ENCODE measurements at places on chromosomes 7 and 10. TPM values are rescaled to one million over a fixed set of nuclear protein-coding genes. Genes with fewer than 3 reads are reported as not detected.

DNA sequence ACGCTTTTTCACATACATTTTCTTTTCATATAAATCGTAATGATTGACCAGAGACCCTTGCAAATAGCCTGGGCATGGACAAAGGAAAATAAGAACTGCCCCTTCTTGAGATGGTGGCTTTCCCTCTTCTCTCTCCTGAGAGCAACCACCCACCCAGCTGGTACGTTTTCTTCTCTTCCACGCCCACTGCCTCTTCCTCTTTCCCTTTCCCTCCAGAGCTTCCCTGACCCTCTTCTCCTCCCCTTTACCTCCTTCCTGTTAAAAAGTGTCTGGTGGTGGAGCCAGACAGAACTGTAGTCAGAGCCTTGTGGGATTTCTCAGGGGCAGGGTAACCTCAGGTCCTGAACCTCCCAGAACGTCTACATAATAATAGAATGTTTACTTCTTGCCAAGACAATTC lies 23.2 kb downstream of the GPR141 start:
- no peak for DNase-seq

- no peak for DNase-seq
These were observed 66.9 kb downstream of the CDHR3 start for GRCh38 chr7:106029941-106030340.

- DNase-seq, result no peak
These were observed 12.3 kb upstream of the ASCC1 start for GRCh38 chr10:72228318-72228751.

- no peak for DNase-seq
These were observed 130.4 kb upstream of the GHITM start for GRCh38 chr10:84008878-84009277.

DNA sequence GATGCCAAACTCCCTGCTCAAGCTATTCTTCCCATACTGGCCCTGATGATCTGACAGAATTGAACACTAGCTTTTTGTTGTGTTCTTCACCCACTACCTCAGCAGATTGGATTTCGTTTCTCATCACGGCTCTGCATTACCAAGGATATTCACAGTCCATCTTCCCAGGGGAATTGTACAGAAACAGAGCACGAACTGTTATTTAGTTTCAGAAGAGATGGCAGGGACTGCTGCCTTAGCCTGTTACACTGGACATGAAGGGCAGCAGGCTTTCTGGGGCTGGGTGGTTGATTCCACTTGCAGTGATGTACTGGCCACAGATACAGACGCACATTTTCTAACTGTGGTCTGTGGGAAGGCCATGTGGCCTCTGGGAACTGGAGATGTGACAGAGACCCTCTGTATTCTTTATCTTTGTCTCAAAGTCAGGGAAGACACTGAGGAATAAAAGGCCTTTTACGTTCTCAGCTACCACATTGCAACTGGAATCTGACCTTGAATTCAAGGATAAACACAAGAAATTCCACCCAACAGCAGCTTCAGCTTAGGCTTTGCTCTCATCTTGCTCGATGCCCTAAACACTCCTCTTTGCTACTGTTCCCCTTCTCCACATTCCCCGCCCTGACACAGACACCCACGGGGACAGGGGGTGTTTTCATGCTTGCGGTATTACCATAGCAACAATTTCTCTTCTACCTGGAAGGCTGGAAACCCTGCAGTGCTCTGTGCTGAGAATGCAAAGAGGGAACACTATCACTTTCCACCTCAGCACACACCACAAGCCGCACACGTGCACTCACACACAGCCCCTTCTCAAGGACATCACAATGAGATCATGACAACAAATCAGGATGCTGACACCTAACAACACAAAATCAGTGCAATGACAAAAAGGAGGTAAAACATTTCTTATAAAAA lies 81.7 kb downstream of the RNF216 start:
- peak; percentile 43 for DNase-seq

DNA sequence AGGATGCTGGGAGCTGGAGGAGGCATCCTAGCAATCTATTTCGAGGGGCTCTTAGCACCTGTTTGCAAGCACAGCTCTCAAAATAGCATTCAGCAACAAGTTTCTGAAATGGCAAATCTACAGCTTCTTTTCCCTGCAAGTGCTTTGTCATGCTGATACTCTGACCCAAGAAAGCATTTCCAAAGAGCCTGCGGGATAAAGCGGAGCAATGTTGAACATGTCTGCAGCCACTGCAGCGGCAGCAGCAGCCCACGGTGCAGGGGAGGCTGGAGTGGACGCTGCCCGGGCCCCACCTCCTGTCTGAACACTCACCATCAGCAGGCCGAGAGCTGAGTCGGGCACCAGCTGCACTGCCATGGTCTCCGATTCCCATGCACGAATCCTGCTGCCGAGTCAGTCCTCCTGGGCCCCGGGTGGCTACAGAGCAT lies 964 bp downstream of the FRMD4A start:
- no peak for DNase-seq

DNA sequence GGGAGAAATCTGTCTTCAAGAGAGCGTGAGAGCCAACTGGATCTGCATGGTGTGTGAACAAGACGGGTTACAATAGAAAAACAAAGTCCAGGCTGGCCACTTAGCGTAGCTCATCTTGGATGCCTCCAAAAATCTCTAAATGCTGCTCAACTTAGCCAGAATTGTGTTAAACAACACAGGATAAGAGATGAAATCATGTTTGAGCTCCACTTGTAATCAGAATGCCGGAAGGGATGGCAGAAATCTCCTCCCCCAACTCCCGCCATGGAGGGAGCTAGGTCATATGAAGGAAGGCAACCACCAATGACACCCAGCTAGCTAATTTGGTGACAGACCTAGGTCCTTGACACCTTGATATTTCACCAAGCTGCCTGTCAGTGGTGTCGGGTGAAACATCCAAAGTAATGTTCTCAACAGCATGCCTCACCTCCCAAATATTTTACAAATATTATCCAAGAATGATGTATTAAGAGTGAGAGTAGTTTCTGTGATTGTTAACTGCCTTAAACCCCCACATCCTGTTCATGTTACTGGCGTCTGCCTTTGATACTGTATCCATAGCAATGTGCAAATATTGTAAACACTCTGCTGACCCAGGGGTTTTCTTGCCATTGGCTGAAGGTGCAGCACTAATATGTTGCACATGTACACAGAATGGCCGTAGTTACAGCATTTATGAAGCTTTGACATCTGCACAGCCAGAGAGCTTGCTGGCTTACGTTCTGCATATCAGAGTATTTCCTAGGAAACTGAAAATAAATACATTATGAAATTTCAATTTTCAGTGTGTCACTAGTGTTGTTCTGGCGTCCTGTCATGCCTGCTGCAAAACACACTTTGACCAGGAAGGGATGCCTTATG lies 25.8 kb downstream of the TMEM254 start:
- DNase-seq, result peak; percentile 94

- no peak for DNase-seq
These were observed 64.4 kb downstream of the CCNY start for GRCh38 chr10:35400595-35401268.

- peak; percentile 61 for DNase-seq
These were observed 731.2 kb downstream of the TNS3 start for GRCh38 chr7:46850563-46851330.

DNA sequence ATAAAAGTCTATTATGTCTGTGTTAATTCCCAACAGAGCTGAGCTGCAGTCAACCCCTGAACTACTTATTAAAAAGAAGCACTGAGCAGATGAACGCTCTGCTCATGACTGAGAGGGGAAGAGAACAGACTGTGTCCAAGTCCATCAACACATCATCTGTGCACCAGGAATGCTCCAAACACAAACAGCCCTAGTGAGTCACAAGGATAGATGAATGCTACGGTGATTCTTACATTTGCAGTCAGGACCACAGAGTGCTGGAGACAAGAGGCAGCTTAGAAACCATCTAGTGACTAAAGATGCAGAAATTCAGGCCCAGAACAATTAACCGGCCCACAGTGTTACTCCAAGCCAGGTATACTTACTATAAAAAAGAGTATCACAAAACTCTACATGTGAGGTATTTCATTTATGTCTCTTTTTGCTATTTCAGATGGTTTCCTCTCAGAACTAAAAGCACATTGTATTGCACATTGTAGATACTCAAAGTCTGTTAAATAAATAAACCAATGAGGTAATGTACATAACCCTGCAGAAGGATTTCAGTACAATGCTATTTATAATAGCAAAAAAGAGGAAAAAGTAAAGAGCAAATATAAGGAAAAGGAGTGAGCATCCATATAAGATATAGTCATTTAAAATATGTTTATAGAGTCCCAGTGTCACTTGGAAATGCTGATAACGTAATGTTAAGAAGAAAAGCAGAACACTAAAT lies 159.2 kb downstream of the KCNMA1 start:
- peak; percentile 83 for DNase-seq

DNA sequence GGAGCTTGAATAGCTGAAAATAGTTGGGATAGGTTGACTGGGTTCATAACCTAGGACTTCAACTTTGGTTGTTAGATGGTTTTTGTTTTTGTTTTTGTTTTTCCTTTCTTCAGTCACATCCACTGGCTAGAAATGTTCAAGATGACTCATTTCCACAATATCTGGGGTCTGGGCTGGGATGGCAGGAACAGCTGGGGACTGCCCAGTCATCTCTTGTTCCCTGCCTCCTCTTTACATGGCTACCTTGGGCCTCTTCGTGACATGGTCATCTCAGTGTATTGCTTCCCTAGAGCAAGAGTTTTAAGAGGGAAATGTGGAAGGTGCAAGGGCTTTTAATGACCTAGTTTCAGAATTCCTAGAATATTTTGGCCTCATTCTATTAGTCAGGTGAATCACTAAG lies 915.8 kb downstream of the XPNPEP1 start:
- DNase-seq, result no peak

GRCh38 chr10:49609006-49609282 lies 1.2 kb upstream of the SLC18A3 start:
- DNase-seq, result no peak

DNA sequence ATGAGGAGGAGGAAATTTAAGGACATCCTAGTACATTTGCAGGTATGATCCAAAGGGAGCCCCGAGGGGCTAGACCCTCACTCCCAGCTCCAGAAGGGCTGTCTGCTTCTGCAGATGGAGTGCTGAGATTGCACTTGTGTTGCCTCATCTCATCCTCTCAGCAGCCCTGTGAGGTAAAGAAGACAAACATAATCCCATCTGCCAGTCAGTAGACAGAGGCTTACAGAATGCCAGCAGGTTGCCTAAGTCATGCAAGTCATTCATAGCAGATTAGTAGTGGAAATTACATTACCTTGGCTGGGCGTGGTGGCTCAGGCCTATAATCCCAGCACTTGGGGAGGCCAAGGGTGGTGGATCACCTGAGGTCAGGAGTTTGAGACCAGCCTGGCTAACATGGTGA lies 45.4 kb downstream of the BLVRA start:
- DNase-seq, result no peak

GRCh38 chr10:68367121-68367520 lies 34.4 kb upstream of the PBLD start:
- no peak for DNase-seq

- no peak for DNase-seq
These were observed 3.1 kb downstream of the HNRNPA2B1 start for GRCh38 chr7:26197153-26198115.

- DNase-seq, result peak; percentile 12
These were observed 25.4 kb downstream of the CYP2C9 start for GRCh38 chr10:94963901-94964300.

DNA sequence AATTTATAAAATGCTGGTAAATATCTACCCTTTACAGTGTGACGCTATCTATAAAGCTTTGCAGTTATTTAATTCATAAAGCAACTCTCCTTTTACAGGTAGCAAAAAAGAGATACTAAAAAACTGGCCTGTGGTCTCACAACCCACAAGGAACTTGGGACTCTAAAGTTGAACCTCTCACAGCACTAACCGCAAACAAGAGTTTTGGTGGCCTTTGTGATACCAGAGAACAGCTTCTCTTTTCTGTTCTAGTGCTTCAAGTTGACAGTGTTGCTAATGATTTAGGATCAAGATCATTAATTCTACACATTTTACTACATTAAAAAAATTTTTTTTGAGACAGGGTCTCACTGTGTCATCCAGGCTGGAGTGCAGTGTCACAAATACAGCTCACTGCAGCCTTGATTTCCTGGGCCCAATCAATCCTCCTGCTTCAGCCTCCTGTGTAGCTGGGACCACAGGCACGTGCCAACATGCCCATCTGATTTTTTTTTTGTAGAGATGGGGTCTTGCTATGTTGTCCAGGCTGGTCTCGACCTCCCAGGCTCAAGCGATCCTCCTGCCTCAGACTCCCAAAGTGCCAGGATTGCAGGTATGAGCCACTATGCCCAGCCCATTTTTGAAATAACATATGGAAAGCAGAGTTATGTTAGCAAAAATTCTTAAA lies 56.0 kb upstream of the ST8SIA6 start:
- no peak for DNase-seq

GRCh38 chr7:3028071-3028757 lies 15.5 kb downstream of the CARD11 start:
- peak; percentile 75 for DNase-seq

GRCh38 chr7:118502235-118502634 lies 277.7 kb downstream of the ANKRD7 start:
- no peak for DNase-seq

- no peak for DNase-seq
These were observed 9.6 kb downstream of the TMEM184A start for GRCh38 chr7:1546274-1546908.

DNA sequence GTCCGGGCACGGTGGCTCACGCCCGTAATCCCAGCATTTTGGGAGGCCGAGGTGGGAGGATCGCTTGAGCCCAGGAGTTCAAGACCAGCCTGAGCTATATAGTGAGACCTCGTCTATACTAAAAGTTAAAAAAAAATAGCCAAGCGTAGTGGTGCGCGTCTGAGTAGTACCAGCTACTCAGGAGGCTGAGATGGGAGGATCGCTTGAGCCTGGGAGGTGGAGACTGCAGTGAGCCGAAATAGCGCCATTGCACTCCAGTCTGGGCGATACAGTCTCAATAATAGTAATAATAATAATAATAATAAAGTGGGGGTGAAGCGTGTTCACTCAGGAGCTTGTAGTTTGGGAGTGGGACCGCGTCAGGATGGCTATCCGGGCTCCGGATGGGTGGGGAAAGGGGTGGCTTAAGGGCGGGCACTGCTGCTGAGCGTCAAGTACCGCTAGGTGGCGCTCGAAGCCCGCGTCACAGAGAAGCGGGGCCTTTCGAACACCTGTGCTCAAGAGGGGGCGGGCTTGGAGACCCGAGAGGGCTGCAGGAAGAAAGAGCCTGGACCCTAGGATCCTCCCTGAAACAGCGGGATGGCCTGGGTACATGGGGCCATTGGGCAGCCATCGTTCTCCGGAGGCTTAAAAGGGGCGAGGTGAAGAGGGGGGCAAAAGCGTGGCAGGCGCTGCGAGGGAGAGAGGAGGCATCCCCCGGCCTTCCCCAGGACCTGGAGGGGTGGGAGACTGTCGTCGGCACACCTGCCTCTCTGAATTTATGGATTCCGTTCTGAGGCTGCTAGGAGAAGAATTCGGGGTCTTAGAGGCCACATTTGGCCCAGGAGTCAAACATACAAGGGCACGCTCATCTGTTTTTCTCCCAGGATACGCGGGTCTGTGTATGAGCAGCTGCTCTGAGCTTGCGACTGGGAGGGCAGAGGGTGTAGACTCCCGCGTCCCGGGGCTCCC lies 14.5 kb downstream of the LBX1 start:
- DNase-seq, result peak; percentile 44

GRCh38 chr7:27101171-27101956 lies 1.1 kb downstream of the HOXA2 start:
- peak; percentile 94 for DNase-seq

The CLEC5A gene
- total RNA-seq, result not detected

The CNTNAP2 gene
- total RNA-seq, result not detected

The FAM25A gene
- total RNA-seq, result not detected

The BTBD16 gene
- total RNA-seq, result not detected

The CNPY1 gene
- not detected for total RNA-seq

The SP8 gene
- not detected for total RNA-seq

The ANKRD7 gene
- 2.8 TPM for total RNA-seq

The MLXIPL gene
- total RNA-seq, result 0.51 TPM

The ABCB4 gene
- total RNA-seq, result 0.26 TPM

Data from fibroblast of lung (primary cell).